Endodermal cell (in vitro differentiated cells): ENCODE measurements at places on chromosomes 7 and 10. TPM values are rescaled to one million over a fixed set of nuclear protein-coding genes. Genes with fewer than 3 reads are reported as not detected.

DNA sequence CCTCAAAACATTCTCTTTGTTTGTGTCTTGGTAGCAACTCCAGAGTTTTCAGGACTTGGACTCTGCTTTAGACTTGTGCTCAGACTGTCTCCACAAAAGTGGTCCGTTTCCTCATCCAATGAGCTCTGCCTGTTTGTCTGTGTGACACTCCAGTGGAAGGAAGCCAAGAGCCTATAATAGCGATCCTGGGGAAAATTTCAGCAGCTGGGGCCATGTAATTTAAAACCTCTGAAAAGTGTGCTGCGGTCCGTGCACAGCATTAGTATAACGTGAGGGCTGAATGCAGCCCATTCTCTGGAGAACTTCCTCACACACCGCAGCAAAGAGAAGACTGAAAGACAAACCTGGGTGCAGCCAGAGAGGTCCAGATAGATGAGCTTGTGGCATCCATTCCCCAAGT is at the start of gene LRRC17:
Gene LRRC17 (plus strand): TSS at position 259 of the 400 bp plus-strand sequence. CDS start 20,914 bp downstream, outside the sequence.
- DNase-seq: no peak

- DNase-seq: no peak
Observed at GRCh38 chr10:120873741-120874140, 22.6 kb downstream of the WDR11 start.

GRCh38 chr7:110675383-110676103 is 415.4 kb upstream of the LRRN3 start:
- no peak for DNase-seq

UTF1 gene
- total RNA-seq: 1.5 and 1.9 TPM in 2 replicates

DHX32 gene
- 25.4 and 26.1 TPM in 2 replicates for total RNA-seq

PTPRN2 gene
- total RNA-seq: 0.54 and 1.2 TPM in 2 replicates
